NCI-H2081 treated with DMSO at 0.1 percent for 48 hours (cell line): ENCODE measurements at places on chromosomes 16 and 17.
A peak's percentile ranks its signal among the peaks of the same experiment; 100 is the strongest.

- DNase-seq = no peak
Measured at GRCh38 chr16:35532576-35532975, 2073.2 kb downstream of the TP53TG3F start.

DNA sequence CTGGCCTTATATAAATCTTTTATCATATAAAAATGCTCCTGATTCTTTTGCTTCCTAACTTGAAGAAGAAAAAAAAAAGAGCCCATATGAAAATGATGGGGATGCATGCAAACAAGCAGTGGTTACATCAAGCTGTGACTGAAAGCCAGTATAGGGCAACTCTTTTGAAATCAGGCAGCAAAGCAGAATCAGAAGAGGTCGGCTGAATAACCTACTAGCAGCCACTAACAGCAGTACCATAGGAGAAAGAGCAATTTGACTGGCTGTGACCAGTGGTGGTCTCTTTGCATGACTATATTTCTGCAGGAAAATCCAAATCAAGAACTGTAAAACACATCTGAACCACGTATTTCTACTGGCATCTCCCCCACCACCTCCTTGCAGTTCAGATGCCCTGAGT, 161.9 kb upstream of the C17orf78 start:
- DNase-seq = no peak

DNA sequence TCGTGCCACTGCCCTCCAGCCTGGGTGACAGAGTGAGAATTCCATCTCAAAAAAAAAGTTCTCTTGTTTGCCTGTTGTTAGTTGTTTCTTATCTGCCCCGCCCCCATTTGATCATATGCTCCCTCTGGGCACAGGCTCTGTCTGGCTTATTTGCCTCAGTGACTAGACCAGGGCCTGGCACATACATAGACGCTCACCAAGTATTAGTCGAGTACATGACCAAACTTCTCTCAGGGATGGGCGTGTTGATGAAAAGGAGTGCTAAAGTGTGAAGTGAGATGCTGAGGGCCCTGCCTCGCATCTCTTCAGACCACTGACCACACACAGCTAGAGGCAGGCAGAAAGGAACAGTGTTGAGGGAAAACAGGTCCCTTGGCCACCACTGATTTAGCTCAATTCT, 3.3 kb upstream of the HELZ start:
- no peak for DNase-seq

DNA sequence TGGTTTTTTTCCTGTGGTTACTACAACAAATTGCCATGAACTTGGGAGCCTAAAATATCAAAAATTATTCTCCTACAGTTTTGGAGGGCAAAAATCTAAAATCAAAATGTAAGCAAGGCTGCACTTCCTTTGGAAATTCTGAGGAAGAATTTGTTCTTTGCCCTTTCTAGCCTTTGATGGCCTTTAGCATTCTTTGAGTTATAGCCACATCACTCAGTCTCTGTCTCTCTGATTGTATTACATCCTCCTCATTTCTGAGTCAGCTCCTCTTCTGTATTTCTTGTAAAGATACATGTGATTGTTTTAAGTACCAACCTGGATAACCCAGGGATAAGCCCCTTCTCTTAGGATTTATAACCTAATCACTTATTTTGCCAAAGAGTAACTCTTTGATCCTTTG, 282.0 kb downstream of the BCAS3 start:
- no peak for DNase-seq

DNA sequence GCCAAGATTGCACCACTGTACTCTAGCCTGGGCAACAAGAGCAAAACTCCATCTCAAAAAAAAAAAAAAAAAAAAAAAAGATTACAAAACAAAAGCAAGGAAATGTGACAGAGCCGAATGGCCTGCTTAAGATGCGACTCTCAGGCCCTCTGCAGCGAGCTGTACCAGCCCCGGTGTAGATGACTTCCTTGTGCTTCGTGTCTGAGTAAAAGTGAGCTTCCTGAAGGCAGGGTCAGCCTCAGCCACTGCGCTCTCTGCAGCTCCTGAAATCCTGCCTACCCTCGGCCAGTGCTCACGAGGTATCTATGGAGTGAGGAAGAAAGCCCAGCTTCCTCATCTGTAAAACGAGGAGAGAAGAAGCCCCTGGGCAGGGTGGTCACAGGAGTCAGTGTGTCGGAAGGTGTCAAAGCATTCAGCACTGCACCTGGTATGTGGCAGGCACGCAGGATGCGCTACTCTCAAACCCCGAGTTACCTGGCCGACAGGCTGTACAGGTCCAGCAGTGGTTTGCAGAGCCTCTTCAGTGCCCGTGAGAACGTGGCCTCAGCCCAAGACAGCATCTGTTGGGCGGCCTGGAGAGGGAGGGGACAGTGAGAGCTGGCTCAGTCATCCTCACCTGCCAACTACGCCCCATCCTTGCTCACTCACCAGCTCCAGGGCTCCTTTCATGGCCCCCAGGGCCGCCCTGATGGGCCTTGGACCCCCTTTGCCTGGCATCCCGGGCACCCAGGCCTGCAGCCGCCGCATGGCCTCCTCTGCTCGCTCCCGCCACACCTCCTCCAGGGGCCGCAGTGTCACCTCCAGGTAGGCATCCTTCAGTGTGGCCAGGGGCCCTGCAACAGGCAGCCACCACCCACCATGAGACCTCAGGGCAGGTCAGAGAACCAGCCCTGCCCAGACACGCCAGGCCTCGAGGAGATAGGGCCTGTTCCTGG, 44.6 kb downstream of the RMI2 start:
- no peak for DNase-seq

- no peak for DNase-seq
Measured at GRCh38 chr17:76120658-76121008, 17.0 kb upstream of the EXOC7 start.

- DNase-seq = no peak
Measured at GRCh38 chr17:42087042-42087701, 11.1 kb downstream of the ZNF385C start.

- DNase-seq = no peak
Measured at GRCh38 chr17:43974382-43975266, 20.9 kb upstream of the PYY start.

GRCh38 chr16:67499106-67499505, 15.8 kb upstream of the AGRP start:
- no peak for DNase-seq

- DNase-seq = no peak
Measured at GRCh38 chr16:68718590-68718989, 18.5 kb upstream of the CDH1 start.

DNA sequence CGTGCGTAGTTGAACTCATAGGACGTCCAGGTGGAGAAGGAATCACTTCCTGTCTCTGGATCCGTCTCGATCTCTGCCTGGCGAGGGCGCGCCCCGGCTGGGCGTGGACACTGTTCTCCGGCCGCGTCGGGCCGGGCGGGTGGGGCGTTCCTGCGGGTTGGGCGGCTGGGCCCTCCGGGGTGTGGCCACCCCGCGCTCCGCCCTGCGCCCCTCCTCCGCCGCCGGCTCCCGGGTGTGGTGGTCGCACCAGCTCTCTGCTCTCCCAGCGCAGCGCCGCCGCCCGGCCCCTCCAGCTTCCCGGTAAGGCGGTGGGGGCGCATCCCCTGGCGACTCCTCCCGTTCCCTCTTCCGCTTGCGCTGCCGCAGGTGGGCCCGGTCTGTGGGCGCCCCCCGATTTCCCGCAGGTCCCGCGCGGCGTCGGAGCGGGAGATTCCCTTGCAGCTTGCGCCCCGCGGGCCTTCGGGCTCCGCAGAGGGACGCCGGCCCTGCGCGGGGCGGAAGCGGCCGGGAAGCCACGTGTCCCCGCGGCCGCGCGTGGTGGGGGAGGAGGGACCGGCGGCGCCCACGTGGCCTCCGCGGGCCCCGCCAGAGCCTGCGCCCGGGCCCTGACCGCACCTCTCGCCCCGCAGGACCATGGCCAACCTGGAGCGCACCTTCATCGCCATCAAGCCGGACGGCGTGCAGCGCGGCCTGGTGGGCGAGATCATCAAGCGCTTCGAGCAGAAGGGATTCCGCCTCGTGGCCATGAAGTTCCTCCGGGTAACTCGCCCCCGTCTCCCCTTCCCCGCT, at the start of gene NME2:
Gene NME2 (plus strand): TSS at position 214 of the 789 bp plus-strand sequence. CDS start 420 bp downstream, at position 634.
- peak; percentile 33 for DNase-seq

- DNase-seq = no peak
Measured at GRCh38 chr17:9918352-9918751, 13.3 kb upstream of the RCVRN start.

DNA sequence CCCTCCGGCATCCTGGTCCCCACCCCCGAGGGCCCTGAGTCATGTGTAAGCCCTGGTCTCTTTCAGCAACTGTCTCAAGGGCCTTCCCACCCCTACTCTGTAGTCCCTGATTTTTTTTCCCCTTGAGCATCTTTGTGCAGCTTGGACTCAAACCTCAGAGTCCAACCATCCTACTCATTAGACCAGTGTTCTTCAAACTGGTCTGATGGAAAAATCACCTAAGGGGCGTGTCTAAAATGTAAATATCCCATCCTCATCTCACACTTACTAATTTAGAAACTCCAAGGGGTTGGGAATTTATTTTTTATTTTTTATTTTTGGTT, 624 bp downstream of the G6PC3 start:
- no peak for DNase-seq

DNA sequence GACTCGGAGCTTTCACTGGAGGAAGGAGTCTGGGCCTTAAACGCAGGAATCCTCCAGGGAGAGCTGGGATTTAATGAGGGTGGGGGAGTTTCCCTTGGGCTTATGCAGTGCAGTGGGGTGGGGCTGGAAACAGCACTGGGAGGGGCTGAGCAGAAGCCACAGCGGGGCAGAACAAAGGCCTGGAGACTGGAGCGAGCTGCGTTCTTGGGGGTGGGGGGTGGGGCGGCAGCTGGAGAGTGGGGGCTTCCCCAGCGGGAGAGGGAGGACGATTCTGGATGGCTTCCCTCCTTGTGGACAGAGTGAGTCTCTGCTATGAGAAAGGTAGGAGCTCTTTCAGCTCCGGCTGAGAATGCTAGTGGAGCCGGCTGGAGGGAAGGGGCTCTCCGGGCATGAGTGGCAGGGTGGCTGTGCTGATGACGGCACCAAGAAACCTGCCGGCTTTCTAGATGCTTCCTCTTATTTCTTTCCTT, 406.0 kb downstream of the SEC14L1 start:
- no peak for DNase-seq

DNA sequence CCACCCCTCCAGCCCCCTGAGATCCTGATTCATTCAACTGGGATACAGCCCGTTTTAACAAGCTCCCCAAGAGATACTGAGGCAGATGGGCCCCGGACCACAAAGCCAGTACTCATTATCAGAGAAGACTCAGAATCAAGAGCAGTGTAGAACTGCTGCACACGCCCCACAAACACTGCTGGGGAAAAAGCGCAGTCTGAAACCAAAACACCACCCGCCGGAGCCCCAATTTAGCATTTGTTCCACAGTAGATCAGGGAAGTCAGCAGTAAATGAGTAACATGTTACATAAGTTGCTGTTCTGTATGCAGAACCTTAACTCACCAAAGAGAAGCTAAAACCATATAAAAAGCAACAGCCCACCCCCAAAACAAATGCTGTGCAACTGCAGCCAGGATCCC, 123.6 kb downstream of the CDYL2 start:
- DNase-seq = no peak

- no peak for DNase-seq
Measured at GRCh38 chr17:59676716-59677115, 30.5 kb downstream of the PTRH2 start.

DNA sequence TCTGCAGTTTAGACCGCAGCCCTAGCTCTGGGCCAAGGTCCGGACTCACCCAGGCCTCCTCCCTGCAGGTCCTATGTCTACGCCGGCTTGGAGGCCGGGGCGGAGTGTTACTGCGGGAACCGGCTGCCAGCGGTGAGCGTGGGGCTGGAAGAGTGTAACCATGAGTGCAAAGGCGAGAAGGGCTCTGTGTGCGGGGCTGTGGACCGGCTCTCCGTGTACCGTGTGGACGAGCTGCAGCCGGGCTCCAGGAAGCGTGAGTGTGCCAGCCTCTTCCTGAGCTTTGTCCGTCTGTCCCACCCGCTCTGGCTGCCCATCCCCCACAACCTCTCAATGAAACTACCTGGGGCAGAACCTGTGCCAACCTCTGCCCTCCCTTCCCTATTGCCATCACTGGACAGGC, 20.1 kb downstream of the WSCD1 start:
- DNase-seq = no peak

DNA sequence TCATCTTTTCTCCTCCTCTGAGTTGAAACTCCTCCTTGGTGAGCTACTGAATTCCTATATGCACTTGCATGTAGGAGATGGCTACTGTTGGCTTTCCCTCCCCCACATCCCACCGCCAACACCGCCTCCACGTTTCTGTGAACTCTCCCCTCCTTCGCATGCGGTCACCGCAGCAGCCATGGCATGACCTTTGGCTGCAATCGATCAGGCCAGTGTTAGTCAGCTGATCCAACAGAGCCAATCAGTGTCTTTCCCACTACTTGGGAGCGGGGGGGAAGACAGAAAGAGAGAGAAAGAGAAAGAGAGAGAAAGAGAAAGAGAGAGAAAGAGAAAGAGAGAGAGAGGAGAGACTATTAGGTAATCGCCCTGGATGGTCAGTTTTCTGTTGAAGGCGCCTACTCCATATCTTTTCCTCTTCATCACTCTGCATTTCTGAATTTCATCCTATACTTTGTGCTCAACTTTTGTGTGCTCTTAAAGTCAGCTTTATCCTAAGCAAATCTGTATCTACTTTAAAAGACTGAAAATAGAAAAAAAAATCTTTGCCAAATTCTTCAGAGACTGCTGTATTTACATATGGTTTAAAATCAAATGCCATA, 22.7 kb downstream of the ASGR1 start:
- no peak for DNase-seq

DNA sequence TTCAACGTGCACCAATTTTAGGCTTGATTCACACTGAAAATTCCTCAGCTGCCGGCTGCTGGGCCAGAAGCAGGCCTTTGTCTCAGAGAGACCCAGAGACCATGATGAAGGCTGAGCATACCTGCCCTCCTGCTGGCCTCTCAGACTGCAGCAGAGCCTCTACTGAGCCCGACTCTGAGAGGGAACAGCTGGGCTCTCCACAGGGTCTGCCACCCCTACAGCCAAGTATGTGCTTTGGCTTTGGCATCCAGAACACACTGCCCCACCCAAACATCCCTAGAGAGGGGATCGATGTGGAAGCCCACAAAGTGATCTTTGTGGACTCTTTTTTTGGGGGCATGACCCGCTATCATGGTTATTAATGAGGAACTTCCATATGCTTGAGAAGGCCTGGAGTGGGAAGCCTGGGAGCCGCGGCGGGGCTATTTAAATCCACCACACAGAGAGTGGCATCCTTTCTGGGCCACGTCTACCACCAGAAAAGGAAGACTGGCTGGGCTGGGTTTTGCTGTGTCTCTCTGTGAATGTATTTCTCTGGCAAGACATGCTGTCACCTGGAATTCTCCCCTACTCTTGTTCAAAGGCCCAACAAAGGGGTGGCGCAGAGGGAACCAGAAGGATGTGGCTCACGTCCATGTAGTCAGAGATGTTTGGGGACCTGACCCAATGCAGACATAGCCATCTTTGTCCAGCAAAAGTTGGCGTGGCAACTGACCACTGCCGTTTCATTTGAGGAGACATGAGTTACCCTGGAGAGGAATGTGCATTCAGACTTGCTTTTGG, 69.3 kb downstream of the GNAO1 start:
- DNase-seq = no peak

- DNase-seq = no peak
Measured at GRCh38 chr17:43928609-43929008, 13.7 kb downstream of the PPY start.

DNA sequence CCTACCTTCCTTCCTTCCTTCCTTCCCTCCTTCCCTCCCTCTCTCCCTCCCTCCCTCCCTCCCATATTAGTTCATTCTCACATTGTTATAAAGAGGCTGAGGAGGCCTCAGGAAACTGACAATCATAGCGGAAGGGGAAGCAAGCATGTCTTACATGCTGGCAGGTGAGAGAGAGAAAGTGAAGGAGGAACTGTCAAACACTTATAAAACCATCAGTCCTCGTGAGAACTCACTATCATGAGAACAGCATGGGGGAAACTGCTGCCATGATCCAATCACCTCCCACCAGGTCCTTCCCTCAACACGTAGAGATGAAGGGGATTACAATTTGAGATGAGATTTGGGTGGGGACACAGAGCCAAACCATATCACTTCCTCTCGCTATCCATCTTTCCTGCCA, 281.6 kb upstream of the FOXF1 start:
- DNase-seq = no peak
